ENCODE measurements at places on chromosomes 16 and 17.

GRCh38 chr16:88602091-88602490 is 31.9 kb downstream of the ZC3H18 start:
- DNase-seq, result no peak

GRCh38 chr16:76335180-76335974 is 58.2 kb downstream of the CNTNAP4 start:
- no peak for DNase-seq

GRCh38 chr16:49716339-49716934 is 139.5 kb downstream of the ZNF423 start:
- DNase-seq, result no peak

GRCh38 chr17:49168706-49169105 is 36.1 kb downstream of the B4GALNT2 start:
- DNase-seq, result no peak

GRCh38 chr16:88524274-88524972 is 45.8 kb upstream of the ZC3H18 start:
- DNase-seq, result no peak

- DNase-seq, result peak; percentile 61
Observed at GRCh38 chr17:45234641-45235415, 13.1 kb downstream of the FMNL1 start.

DNA sequence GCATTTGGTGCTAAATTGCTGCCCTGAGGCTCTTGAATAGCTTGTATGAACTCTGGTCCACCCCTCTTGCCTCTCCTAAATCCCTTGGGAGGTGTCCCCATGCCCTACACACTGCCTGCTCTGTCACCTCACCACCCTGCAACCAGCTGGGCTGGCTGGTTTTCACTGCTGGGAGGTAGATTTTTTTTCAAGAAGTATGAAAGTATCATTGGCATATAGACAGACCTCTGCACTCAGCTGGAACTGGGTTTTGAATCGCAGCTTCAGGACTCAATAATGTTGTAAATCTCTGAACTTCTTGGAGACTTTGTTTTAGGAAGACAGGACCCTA is 184.9 kb downstream of the MSI2 start:
- no peak for DNase-seq

- DNase-seq, result peak; percentile 26
Observed at GRCh38 chr16:89357055-89357816, 133.1 kb downstream of the ANKRD11 start.

DNA sequence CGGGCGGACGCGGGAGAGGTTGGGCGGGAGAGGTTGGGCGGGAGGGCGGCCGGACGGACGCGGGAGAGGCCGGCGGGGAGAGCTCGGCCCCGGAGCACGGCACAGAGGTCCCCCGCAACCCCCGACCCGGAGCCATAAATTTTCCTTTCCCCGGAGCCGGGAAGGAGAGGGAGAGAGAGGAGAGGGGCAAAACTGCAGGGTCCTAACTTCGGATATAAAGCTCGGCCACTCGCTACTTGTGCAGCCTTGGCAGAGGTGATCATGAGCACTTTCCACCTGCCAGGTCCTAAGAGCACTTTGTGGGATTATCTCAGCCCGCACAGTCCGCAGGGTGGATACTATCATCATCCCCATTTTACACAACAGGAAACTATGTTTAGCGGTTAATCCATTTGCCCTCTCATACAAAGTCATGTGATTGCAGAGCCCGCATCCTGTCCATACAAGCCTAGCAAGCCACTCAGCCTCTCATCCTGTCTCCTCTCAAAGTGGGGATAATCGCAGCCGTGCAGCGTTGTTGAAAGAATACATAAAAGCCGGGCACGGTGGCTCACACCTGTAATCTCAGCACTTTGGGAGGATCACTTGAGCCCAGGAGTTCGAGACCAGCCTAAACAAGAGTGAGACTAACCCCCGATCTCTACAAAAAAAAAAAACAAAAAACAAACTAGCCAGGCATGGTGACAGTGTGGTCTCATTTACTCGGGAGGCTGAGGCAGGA is 780 bp upstream of the DCAKD start:
- peak; percentile 62 for DNase-seq

GRCh38 chr16:84237994-84238750 is 1.6 kb downstream of the KCNG4 start:
- DNase-seq, result no peak

DNA sequence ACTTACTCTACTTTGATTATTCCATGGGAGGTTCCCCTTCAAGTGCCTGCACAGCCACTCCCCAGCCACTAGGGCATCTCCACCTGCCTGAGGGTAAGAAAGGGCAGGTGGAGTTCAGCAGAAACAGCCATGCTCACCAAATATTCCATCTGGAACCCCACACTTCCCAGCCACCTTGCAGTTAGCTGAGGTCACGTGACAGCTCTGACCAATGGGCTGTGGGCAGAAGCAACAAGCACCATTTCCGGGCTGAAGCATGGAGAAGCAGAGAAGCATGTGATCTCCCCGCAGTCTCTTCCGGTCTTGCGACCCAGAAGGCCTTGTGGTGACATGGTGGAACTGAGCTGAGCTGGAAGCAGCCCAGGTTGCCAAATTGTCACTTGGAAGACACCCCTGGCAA is 108.6 kb downstream of the CCT6B start:
- DNase-seq, result no peak

DNA sequence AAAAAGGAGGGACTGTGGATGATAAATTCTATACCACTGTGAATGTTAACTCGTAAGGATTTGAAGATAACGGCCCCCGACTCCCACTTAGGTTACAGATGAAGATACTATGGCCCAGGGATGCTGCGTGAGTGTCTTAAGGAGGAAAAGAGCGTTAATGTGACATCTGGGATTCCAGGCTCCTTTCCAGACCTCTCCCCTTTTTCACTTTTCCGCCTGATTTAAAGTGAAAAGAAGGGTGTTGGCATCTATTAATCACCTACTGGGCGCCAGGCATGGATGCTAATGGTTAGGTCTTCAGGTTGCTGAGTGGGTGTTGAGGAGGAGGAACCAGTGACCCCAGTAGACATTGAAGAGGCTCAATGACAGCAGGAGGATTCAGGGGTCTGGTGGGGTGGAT is 117.8 kb downstream of the RBFOX1 start:
- DNase-seq, result no peak

GRCh38 chr16:23948949-23949411 is 113.2 kb downstream of the PRKCB start:
- DNase-seq, result peak; percentile 83

DNA sequence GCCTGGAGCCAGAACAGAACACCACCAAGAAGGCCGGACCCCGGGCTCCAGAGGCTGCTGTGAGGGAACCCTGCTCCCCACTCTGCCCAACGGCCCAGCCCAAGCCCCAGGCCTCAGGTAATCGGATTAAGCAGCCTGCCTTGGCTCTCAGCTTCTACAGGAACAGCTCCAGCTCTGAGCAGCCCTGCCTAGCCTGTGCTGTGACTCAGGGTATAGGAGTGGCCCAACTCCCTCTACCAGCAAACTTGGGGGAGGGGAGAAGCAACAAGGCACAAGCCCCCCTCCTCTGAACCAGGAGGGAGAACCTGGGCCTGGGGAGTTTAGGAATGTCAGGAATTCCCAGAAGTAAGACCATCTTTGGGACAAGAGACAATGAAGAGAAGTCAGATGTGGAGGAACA is 849 bp upstream of the SOX15 start:
- no peak for DNase-seq

GRCh38 chr16:85492295-85492864 is 120.7 kb upstream of the GSE1 start:
- DNase-seq, result no peak

GRCh38 chr16:16189842-16190241 is 33.5 kb downstream of the ABCC6 start:
- no peak for DNase-seq

DNA sequence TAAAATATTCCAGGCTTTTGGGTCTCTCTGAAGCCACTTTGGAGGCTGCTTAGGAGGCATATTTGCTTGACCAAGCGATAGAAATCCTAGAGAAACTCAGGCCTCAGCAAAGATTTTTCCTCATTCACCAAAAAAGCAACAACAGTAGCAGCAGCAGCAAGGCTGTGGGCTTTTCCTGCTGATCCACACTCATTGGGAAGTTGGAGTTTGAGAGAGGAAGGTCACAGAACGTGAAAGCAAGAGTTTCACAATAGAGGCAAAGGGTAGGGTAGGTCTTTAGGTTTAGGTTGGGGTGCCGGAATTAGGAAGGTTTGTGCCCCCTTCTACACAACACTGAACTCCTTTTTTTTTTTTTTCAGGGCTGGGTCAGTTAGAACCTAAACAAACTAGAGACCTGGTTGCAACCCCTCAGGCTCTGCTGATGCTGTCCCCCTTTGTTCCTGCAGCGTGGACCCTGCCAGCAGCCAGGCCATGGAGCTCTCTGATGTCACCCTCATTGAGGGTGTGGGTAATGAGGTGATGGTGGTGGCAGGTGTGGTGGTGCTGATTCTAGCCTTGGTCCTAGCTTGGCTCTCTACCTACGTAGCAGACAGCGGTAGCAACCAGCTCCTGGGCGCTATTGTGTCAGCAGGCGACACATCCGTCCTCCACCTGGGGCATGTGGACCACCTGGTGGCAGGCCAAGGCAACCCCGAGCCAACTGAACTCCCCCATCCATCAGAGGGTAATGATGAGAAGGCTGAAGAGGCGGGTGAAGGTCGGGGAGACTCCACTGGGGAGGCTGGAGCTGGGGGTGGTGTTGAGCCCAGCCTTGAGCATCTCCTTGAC is 2.0 kb downstream of the TMUB2 start:
- no peak for DNase-seq

DNA sequence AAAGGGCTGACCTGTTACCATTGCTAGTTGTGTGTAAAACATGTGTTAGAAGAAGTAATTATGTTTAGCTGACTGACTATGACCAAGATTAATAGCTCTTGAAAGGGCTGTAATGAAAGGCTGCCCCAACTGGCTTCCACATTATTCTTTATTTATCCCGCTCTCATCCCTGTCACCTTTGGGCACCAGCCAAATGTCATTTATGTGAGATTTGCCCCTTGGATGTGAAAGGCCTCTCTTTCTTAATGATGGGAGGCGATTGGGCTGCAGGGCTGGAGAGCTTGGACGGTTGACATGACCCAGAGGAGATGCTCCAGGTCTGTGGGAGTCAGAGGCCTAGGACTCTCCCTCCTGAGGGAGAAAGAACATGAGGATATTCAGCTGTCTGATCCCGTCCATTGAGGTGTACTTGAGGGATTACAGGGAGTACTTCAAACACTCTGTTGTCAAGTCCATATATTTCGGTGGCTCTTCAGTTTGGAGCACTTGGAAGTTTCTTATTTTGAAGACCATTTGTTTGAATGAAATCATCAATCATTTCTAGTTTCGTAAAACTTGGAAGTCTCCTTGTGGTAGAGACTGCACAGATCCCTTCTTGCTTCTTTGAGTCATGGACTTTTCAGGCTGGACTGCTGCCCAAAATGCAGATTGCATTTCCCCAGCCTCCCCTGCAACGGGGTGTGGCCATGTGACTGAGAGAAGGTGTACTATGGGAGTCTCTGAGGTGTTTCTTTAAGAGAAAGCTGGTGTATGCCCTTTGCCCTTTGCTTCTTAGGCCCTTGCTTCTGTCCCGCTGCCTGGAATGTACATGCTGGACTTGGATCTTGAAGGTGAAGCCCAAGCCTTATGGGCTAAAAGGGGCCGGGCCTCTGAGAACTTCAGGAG is 51.3 kb downstream of the FTO start:
- DNase-seq, result no peak

GRCh38 chr16:11047939-11048800 is 103.8 kb downstream of the CLEC16A start:
- no peak for DNase-seq

DNA sequence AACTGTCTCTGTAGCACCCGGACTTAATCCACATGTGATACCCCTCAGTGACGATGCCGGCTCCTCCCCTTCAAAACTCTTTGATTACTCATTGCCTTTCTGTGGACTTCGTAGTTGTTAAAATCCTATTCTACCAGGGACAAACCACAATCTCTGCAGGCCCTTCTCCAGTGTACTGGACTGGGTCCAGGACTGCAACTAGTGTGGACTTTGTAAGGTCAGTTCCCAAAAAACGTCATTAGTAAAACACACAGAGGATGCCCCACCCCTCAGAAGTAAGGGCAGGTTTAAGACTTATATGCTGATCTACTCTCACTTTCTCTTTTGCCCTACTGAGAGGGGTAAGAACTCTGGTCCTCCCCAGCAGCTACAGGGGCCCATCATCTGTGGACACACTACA is 10.5 kb upstream of the NUDT7 start:
- no peak for DNase-seq

GRCh38 chr16:77937473-77938149 is 84.7 kb upstream of the CLEC3A start:
- DNase-seq, result no peak

DNA sequence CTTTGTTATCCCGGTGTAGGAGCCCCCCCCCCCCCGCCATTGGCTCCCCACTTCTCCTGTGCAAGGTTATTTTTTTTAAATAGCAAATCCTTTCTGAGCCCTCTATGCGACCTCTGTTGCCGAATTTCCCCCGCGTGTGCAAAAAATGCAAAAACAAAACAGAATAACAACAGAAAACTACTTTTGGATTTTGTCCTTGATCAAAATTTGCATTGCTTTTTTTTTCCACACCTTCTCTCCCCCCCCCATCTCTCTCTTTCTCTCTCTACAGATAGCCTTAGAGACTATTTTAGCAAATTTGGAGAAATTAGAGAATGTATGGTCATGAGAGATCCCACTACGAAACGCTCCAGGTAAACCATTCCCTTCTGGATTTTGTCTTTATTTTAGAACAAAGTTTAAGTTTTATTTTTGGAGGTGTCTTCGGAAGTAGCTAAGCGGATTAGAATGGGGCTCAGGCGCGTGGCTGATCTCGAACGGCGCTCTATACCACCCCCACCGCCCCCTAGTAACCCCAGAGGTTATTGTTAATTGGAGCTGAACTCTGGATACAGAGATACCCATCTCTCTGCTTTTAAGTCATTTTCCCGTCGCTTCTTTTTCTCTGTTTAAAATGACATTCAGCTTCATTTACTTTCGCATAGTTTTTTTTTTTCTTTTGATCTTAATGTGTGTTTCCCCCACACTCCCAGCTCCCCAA is 1.0 kb downstream of the MSI2 start:
- peak; percentile 18 for DNase-seq

GRCh38 chr17:41639492-41640473 is 15.4 kb upstream of the KRT17 start:
- DNase-seq, result no peak

GRCh38 chr17:75428543-75429469 is 23.3 kb upstream of the GRB2 start:
- DNase-seq, result no peak

DNA sequence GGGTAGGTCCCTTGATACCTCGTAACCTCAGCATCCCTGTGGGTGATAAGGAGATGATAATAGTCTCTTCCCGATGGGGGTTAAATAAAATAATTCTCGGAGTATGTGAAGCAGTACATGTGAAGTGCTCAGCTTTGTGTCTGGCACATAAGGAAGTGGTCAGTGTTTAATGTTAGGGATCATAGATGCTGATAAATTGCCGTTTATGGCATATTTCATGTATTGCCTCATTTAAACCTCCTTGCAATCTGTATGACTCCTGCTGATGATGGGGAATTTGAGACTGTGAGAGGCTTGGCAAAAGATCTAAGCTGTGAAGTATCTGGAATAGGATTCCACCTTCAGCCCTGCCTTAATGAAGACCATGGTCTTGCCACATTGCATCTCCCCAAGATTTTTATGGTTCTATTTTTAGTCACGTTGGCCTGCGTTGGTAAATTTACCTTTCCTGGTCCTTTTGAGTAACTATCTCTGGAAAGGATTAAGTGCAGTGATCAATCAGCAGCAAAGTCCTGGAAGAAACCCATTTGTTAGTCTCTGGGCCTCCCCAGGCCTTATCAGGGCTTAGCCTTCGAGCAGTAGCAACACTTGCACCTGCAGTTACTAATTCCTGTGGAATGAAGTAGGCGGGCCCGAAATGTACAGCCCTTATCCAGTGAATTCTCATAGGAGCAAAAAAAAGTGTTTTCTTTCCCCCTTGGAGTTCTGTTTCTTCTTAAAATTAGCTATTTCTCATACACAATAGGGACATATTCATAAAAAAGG is 144.9 kb downstream of the WWOX start:
- DNase-seq, result no peak

Measured in CD4-positive, alpha-beta T cell treated with Interleukin-6 at 100 ng/mL for 8 hours (primary cell).